Brain (organoid and tissue), 16 donors: ENCODE measurements at places on chromosomes 12 and 14. TPM values are rescaled to one million over a fixed set of nuclear protein-coding genes. Genes with fewer than 3 reads are reported as not detected.

CCND2 gene
- 3.1 TPM for polyA plus RNA-seq

CHGA gene
- 1,071 TPM for polyA plus RNA-seq

NRIP2 gene
- 8.9 TPM for polyA plus RNA-seq

ARHGAP9 gene
- 7.6 TPM for polyA plus RNA-seq

SMOC1 gene
- polyA plus RNA-seq: 44.8 TPM

AKAP5 gene
- polyA plus RNA-seq: 1.5 TPM

LHX5 gene
- 0.10 TPM for polyA plus RNA-seq

NFATC4 gene
- polyA plus RNA-seq: 11.6 TPM

MYF6 gene
- not detected for polyA plus RNA-seq

FOXG1 gene
- polyA plus RNA-seq: 28.3 TPM

TRIM9 gene
- 51.7 TPM for polyA plus RNA-seq

SLC5A8 gene
- polyA plus RNA-seq: not detected

OAS1 gene
- polyA plus RNA-seq: 7.9 TPM

SRRM4 gene
- 10.0 TPM for polyA plus RNA-seq

GPX2 gene
- polyA plus RNA-seq: 23.8 TPM

KITLG gene
- polyA plus RNA-seq: 21.0 TPM

SLC38A4 gene
- polyA plus RNA-seq: not detected

C14orf132 gene
- 69.2 TPM for polyA plus RNA-seq

SMIM41 gene
- polyA plus RNA-seq: not detected

RASAL1 gene
- 12.3 TPM for polyA plus RNA-seq

MGP gene
- 27.0 TPM for polyA plus RNA-seq

KLRD1 gene
- polyA plus RNA-seq: 0.46 TPM

KCNK10 gene
- 15.8 TPM for polyA plus RNA-seq

IL31 gene
- polyA plus RNA-seq: not detected

HRK gene
- 1.9 TPM for polyA plus RNA-seq

INHBE gene
- 10.8 TPM for polyA plus RNA-seq

AQP6 gene
- polyA plus RNA-seq: 1.4 TPM

KCNC2 gene
- 3.5 TPM for polyA plus RNA-seq

TGM1 gene
- polyA plus RNA-seq: 1.8 TPM

SYNDIG1L gene
- polyA plus RNA-seq: 0.78 TPM

PIWIL1 gene
- not detected for polyA plus RNA-seq

CELA1 gene
- polyA plus RNA-seq: not detected

TMEM179 gene
- 69.2 TPM for polyA plus RNA-seq

KRT80 gene
- polyA plus RNA-seq: 2.0 TPM

CIROP gene
- not detected for polyA plus RNA-seq

GALNT9 gene
- 17.7 TPM for polyA plus RNA-seq

GPR84 gene
- not detected for polyA plus RNA-seq

KLRK1 gene
- polyA plus RNA-seq: not detected

GLI1 gene
- polyA plus RNA-seq: 0.36 TPM

CTSG gene
- not detected for polyA plus RNA-seq

ZDHHC22 gene
- 30.2 TPM for polyA plus RNA-seq

FNTB gene
- 34.5 TPM for polyA plus RNA-seq

PRKAB1 gene
- polyA plus RNA-seq: 35.2 TPM

DHRS4L2 gene
- polyA plus RNA-seq: 24.5 TPM

OASL gene
- polyA plus RNA-seq: 1.1 TPM

PARPBP gene
- 3.9 TPM for polyA plus RNA-seq

ZC2HC1C gene
- 5.8 TPM for polyA plus RNA-seq

CD69 gene
- polyA plus RNA-seq: not detected

RITA1 gene
- 29.7 TPM for polyA plus RNA-seq

FAM181A gene
- polyA plus RNA-seq: 2.3 TPM

SYCP3 gene
- not detected for polyA plus RNA-seq

MUCL1 gene
- polyA plus RNA-seq: not detected

CYP46A1 gene
- 31.8 TPM for polyA plus RNA-seq

RPL10L gene
- not detected for polyA plus RNA-seq

LMO3 gene
- 34.7 TPM for polyA plus RNA-seq
